ENCODE measurements at places on chromosomes 5 and 9.

DNA sequence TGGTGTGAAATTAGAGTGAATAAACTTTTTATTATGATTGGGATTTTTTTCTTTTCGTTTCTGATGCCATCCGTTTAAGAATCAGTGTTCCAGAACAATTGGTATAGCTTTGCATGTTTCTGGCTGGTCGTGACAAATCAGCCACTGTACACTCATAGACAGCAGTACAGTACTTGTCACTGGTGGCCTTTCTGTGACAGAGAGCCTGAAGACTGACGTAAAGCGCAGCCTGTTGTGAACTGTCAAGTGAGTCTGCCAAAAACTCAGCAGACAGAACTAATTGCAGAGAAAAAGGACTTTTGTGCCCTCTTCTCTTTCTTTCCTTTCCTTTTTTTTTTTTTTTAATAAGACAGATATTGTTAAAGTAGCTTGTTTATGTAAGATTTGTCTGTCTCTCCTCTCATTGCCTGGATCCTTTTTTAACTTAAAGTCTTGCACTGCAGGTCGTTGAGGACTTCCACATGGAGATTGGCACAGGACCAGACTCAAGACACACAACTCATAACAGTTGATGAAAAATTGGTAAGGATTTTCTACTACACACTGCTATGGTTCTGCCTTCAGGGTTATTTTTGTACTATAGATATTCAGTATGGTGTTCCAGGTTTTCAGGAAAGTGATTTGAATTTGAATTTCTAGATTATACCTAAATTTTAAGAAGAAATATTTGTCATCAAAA, 42.7 kb downstream of the NDUFS4 start:
- no peak for DNase-seq

- DNase-seq: no peak
Observed at GRCh38 chr5:174172152-174172551, 126.6 kb downstream of the NSG2 start.

- DNase-seq: no peak
Observed at GRCh38 chr5:67305913-67306710, 109.5 kb upstream of the CD180 start.

- DNase-seq: no peak
Observed at GRCh38 chr5:181221105-181221791, 1.8 kb upstream of the TRIM41 start.

GRCh38 chr5:84642795-84643194, 258.1 kb upstream of the EDIL3 start:
- no peak for DNase-seq

- no peak for DNase-seq
Observed at GRCh38 chr9:7363777-7364477, 435.7 kb downstream of the DMAC1 start.

- no peak for DNase-seq
Observed at GRCh38 chr9:95336281-95336680, 18.8 kb upstream of the FANCC start.

GRCh38 chr9:108383796-108384195, 472.0 kb downstream of the ACTL7B start:
- DNase-seq: no peak

GRCh38 chr9:90941661-90942060, 140.0 kb downstream of the SYK start:
- DNase-seq: no peak

GRCh38 chr5:16229357-16229940, 49.9 kb upstream of the MARCHF11 start:
- no peak for DNase-seq

GRCh38 chr5:36878392-36879082, 2.0 kb downstream of the NIPBL start:
- peak; percentile 58 for DNase-seq

DNA sequence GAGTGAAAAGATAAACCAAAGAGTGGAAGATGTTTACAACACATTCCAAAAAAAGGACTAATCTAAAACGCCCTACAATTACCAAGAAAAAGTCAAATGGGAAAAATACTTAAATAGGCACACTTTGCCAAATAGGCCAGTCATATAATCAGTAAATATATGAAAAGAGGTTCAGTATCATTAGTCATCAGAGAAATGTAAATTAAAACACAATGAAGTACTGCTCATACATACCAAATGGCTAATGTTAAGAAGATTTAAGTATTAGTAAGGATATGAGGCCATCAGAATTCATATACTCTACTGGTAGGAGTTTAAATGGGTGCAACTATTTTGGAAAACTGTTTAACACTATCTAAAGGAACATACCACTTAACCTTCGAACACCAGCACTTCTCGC, 47.6 kb downstream of the ZDHHC21 start:
- no peak for DNase-seq

- DNase-seq: no peak
Observed at GRCh38 chr5:149656576-149657182, 73.4 kb upstream of the PPARGC1B start.

DNA sequence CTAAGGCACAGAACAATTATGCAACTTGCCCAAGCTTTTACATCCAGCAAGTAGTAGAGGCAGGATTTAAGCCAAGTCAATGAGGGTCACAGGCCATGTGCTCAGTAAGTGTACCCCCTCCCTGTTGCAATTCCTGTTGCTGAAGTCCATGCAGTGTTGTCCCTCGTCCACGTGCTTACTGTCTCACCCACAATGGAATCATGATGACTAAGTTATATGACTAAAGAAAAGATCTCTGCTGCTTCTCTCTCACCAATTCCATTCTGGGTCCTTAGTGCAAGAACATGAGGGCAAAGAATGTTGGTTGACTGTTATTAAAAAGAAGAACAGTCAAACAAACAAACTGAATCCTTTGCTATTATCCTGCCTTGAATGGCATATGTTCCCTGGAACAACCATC, 233.6 kb upstream of the SLC24A2 start:
- DNase-seq: no peak

DNA sequence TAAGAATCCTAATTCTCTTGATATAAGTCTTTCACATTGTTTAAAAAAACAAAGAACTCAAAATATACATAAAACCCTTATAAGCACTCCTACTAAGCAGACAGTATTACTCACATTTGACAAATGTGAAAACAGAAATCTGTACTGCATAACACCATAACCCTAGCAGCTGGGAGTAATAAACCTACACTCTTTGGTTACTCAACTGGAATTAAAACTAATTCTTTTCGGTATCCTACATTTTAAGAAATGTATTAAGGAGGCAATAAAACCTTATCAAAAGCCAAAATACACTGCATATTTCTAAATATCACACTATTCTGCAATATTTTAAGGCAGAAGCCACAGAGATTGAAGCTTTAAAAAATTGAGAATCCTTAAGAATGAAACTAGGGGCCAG, 6.8 kb downstream of the AUH start:
- no peak for DNase-seq

- DNase-seq: peak; percentile 97
Observed at GRCh38 chr5:14264605-14265316, 121.6 kb downstream of the TRIO start.

DNA sequence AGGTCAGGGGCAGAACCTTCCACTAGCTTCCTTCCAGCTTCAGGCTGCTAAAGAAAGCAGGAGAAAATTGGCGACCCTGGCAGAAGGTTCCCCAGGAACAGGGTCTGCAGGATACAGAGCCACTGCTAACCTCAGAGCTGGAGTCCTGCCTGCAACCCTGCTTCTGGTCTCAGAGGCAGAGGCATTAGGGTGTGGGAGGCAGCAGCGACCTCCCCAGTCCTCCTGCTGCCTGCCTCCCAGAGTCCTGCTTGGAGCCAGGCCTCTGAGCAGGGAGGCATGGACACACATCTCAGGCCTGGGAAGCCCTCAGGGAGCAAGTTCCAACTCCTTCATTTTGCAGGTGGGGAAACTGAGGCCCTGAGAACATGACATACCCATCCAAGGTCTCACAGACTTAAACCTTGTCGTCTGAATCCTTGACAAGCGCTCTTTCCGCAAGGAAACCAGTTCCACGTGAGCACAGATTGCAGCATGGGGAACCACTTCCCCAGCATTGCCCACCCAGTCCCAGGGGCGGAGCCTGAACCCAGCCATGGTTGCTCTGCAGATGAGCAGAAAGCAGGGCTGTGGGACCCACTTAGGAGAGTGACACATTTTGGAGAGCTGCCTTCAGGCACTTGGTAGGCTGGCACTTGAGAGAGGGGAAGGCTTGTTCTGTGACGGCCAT, 28.2 kb upstream of the HAND1 start:
- peak; percentile 46 for DNase-seq

DNA sequence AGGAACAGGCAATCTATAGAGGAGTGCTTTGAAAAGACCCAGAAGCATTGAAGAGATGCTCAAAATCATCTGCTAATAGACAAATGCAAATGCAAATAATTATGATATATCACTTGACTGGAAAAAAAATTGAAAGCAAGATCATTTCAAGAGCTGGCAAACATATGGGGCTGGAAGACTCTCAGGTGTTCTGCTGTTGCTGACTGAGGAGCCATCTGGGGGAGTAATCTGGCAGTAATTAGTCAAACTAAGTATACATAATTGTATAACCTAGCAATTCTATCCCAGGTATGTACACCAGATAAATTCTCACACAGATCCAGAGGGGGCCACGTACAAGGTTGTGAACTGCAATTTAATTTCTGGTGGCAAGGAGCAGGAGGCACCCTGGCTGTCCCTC, 4.6 kb upstream of the HMHB1 start:
- no peak for DNase-seq

DNA sequence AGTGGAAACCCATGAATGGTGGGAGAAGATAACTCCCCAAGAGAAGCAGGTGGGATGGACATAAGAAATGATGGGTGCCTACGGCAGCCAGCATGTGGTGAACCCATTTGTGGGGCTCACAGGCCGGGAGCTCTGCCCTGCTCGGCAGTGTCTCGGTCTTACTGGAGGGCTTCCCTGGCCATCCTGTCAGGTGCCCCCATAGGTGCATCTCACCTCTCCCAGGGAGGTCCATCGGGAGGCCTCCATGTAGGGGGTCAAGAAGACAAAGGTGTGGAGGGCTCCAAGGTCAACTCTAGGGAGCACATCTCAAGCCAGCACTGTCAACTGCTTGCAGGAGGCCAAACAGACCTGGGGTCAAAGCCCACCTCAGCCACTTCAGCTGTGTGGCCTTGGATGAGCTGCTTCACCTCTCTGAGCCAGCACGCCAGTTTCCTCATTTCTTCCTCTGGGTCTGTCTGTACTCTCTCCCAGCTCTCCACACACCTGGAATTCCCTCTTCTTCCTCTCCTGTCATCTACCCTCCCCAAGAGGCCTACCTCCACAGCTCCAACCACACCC, 10.5 kb upstream of the ADGRD2 start:
- peak; percentile 9 for DNase-seq

DNA sequence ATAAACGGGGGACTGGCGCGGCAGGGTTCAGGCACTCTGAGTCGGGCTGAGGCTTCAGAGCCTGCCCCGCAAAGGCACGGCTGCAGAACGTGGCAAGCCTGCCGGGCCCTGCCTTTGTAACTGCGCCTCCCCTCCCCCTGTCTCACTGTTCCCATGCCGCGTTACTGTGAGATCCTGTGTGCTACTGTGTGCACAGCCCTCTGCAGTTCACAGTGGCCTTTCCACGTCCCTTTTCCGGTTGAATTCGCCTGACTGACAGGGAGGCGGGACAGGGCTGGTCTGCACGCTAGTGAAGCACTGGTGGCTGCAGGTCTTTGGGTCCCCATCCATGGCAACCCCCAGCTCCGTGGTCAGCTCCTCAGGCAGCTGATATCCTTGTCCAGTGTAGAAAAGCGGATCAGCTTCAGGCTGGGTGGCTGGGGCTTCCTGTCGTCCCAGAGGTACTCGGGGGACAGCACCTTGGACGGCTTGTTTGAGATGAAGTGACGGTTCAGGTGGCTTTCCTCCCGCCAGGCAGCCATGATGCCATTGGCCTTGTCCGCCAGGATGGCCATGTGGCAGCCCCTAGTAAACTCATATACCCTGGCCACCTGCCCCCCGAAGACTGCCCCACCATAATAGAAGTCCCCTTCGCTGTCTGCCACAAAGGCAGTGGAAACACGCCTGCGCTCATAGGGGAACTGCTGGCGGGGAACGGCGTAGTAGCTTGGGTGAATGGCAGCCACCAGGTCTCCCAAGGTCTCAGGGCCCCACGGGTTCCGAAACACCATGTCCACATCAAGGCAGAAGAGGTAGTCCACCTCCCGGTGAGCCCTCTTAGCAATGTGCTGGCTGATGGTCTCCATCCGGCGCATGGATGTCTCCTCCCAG, 10.3 kb downstream of the GBGT1 start:
- DNase-seq: peak; percentile 63
